ENCODE measurements at places on chromosomes 4 and X.

DNA sequence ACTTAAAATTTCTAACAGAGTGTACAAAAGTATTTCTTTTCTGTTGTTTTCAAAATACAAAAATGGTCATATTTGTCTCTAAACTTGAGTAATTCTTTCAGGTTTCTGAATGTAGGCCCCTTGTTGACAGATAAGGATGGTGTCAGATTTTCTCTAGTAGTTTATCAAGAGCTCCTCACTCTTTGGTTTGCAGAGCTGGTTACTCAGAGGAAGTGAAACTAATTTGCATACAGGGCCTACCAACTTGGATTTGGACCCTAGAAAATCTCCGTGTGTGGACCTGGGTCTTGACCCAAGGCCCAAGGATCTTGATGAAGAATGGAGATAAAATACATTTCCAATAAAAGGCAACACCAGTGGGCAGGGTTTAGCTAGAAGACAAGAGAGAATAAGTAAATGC is 433 bp upstream of the ADH6 start:
- DNase-seq = no peak

GRCh38 chrX:35617836-35618235 is 180.3 kb upstream of the MAGEB16 start:
- DNase-seq = peak; percentile 0

DNA sequence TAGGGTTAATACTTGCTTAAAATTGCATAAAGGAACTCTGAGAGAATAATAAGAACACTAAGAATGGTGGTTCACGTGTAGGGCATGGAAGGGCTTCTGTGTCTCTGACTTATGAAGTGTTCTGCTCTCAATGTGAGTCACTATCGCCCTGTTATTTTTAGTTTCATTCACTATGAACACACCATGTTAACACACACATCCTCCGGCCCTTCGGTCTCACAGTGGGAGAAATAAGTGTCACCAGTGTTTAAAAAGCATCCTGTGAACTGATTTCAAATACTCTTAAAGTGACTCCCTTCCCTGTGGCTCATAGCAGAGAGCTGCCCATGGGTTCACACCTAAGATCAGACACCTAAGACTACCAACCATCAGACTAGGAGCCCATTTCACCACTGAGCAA is 33.8 kb upstream of the FGFBP2 start:
- no peak for DNase-seq

DNA sequence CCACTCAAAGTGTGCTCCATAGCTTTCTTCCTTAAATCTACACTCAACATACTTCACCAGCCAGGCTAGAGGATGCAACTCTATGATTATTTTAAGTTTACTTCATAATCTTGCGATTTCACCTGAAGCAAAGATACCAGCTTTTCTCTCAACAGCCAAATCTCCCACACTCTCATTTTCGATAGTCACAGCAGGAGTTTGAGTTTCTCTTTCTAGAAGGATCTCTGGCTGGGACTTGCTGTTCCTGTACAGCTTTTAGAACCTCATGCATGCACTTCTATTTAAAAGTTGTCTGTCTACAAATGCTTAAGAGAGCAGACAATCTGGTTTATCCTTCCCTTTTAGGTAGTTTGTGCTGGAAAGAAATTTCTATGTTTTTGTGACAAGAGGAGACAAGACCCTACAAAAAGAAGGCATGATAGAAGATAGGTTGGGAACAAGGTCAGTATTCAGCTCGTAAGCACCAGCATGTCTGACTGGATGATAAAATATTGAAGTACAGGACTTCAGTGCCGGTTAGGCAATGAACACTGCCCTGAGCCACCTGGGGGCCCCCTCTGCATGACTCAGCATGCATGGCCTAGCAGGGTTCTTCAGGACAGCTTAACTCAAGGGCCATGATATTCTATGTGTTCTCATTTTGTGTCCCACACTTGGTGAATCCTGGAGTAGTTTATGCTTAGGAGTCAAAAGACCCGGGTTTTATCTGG is 65.6 kb downstream of the ATXN3L start:
- peak; percentile 65 for DNase-seq

DNA sequence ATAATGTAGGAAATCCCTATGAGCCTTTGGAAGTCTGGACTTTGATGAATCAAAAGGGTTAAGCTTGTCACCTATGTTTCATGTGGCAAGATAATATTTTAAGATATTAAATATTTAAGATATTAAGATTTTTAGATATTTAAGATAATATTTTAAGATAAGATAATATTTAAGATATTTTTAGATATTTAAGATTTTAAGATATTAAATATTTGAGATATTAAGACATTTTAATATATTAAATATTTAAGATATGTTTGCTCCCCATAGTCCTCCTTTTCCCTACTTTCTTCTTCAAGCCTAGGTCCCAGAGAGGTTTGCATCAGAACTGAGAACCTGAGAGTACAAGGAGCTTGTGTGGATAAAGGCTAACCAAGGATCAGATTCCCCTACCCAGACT is 478.4 kb upstream of the IGFBP7 start:
- no peak for DNase-seq

- DNase-seq = no peak
These were observed 838 bp upstream of the PRICKLE3 start for GRCh38 chrX:49187028-49187394.

DNA sequence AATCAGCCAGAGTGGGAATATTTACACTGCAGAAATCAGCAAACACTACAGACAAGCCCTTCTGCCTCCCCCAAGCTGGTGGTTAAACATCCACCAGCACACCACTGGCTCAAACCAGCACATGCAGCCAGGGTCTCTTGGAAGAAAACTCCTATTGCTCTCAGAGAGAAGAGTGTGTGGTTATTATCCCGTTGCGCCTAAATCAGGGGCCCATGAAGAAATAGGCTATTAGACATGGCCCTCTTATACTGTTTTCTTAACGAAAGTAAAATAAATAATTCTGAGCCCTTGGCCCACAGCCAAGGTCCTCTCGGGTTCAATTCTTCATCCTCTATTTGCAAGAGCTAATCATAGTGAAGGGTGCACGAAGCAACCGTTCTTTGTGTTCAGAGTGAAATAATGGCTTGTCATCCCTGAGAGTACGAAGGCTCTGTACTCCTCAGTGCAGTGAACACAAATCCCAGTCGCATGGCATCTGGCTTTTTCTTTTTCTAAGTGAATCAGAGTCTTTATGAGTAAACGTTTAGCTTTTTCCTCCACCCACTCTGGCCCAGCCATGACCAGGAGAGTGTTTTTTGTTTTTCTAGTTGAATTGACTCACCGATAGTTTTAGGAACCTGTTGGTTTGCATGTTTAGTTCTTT is 33.4 kb upstream of the RBM47 start:
- peak; percentile 89 for DNase-seq
